Ascending aorta (tissue), 2 donors: ENCODE measurements at places on chromosomes 6 and 20.

DNA sequence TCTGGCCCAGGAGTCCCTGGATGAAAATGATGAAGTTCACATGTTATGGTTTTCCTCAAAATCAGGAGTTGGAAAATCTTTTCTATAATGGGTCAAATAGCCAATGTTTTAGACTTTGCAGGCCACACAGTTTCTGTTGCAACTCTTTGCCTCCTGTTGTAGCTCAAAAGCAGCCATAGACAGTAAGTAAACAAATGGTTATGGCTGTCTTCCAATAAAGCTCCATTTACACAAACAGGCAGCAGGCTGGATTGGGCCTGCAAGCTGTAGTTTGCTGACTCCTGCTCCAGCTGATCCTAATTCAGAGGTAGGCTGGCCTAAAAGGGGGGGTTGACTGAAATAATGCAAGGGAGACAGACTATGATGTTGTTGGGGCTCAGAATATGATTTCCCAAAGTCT is 33.0 kb downstream of the METTL24 start:
- DNase-seq = no peak

GRCh38 chr6:33718713-33719112 is 7.2 kb upstream of the UQCC2 start:
- DNase-seq = no peak

GRCh38 chr6:71502956-71503355 is 214.3 kb downstream of the OGFRL1 start:
- no peak for DNase-seq

DNA sequence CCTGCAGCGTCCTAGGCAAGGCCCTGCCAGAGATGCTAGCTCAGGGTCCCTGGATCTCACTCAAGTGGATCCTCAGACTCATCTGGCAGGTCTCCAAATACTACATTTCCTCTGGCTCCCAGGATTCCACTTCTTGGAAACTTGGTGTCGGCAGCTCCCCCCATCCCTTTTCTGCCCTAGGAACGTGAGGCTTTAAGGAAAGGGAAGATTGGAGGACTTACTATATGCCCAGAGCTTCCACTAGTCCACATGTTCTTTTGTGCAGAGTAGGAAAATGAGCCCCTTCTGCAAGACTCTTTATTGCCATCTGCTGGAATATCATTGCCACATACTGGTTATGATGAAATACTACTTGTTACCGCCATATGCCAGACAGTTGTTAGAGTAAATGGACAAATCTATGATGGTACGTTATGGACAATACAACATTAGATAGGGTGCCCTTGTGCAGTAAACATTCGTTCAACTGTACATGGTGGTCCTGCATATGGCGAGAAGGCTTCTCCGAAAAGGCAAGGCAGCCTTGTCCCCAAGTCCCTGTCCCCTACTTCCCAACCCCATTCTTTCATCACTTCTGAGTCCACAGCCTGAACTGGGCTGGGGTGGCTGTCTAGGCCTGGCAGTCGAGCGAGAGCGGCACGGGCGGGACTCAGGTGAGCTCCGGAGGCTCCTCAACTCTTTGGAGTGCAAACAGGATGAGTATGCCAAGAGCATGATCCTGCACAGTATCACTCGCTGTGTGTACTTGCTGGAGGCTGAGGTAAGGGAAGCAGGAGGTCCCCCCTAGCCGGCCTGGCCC is 780 bp downstream of the ARMC12 start:
- DNase-seq = no peak

DNA sequence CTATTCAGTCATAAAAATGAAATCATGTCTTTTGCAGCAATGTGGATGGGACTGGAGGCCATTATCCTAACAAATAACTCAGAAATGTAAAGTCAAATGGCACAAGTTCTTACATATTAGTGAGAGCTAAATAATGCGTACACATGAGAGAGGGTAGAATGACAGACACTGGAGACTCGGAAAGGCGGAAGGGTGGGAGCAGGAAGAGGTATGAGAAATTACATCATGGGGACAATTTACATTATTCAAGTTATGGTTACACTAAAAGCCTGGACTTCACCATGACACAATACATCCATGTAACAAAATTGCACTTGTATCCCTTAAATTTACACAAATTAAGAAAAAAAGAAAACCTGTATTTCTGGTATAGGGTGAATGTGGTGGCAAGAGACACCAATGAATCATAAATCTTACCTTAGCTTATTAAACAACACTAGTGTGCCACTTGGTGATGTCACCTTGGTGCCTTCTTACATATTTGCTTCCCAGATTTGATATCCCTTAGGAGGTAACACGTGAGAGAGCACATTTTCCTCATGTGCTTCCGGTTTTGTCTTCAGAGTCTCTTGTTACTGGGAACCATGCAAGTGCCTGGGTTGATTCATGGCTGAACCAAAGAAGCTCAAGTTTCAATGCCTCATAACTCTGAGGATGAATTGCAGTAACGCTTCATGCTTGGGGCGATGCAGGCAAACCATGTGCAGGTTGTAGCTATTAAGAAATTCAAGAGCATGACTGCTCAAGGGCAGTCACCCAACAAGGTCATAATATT is 84.6 kb downstream of the DCDC2 start:
- DNase-seq = no peak

GRCh38 chr6:165900970-165901369 is 237.9 kb upstream of the PDE10A start:
- DNase-seq = no peak

- DNase-seq = no peak
Measured at GRCh38 chr20:50129662-50130355, 16.9 kb upstream of the UBE2V1 start.

- no peak for DNase-seq
Measured at GRCh38 chr6:43453831-43454230, 1.5 kb downstream of the DLK2 start.
